ENCODE measurements at places on chromosomes 7 and 10.

DNA sequence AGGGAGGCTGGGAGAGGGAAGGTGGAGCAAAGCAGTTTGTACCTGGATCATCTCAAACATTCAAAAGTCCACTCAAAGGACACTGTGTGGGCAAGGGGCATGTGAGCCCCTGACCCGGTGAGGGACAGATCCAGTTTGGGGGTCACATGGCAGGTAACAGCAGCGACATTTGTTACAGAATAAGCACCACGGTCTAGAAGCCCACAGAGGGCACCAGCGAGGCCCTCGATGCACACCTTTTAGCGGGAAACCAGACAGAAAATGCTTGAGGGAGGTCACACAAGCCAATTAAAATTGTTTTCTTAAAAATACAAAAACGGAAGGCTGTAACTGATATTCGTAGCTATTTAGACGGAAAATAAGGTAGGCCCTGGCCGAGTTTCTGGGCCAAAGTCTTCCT, 144.4 kb downstream of the ZMYND11 start:
- no peak for DNase-seq

DNA sequence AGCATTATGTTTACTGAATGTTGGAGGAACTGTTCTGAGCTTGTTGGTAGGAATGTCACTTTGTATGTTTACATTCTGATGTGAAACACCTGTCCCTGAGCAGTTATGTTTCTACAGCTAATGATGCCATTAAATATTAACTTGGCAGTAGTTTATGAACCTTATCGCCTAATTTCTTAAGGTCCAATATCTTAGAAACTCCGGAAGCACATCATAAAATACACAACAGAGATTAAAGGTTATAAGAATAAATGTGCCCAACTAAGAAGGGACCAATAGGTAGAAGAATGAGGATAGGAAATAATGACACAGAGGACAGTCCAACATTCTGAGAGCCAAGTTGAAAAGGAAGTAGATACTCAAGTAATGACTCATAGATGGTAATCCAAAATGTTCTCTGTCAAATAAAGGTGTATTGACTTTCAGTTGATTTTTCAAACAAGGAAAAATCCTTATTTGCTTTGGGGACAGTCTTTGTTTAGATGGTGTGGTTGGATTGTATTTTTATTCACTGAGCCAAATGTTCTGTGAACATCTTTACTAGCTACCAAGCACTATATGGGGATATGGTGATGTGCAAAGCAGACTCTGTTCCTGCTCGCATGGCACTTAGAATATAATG, 31.9 kb downstream of the LCOR start:
- DNase-seq: no peak

- DNase-seq: no peak
Observed at GRCh38 chr7:37912756-37913155, 3.9 kb downstream of the SFRP4 start.

GRCh38 chr10:31873724-31874123, 54.9 kb downstream of the ARHGAP12 start:
- no peak for DNase-seq

GRCh38 chr7:68943786-68944185, 654.5 kb upstream of the AUTS2 start:
- no peak for DNase-seq

DNA sequence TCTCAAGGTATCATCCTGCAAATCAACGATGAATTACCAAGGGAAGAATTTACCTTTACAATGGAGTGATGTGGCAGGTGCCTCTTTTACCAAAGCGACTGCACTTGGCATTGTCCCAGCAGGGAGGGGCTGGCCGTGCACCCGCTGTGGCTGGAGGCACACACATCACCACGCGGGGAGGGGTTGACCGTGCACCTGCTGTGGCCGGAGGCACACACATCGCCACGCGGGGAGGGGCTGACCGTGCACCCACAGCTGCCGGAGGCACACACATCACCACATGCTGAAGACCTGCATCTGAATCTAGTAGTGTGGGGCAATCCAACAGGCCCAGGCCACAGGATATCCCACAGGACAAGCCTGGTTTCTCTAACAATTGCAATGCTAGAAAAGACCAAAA, 493.5 kb downstream of the DNAJB6 start:
- no peak for DNase-seq

GRCh38 chr7:20417260-20417659, 86.6 kb downstream of the ITGB8 start:
- no peak for DNase-seq

DNA sequence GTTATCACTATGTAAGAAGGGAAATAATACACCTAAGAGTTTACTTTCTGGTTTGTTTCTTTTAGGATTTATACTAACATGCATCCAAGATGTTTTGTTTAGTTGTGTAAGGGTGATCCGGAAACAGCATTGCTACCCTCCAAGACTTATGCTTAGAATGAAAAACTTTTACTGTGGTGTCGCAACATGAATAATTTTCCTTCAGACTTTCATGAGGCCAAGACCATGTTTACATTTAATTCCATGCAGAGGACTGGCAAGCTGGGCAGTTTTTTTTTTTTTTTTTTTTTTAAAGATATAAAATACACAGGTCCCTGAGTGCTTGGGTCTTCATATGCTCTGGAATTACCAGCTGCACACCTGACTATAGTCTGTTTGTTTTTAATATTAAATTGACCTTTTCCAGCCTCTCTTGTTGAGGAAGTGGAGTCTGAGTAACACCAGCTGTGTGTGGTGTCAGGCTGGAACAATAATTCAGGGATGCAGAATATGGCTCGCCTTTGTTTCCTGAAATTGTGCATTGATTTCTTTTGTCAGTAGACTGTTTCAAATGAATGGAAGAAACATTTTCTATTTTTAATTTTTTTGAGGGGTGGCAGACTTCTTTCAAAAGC, 81.7 kb downstream of the ST7 start:
- DNase-seq: no peak

DNA sequence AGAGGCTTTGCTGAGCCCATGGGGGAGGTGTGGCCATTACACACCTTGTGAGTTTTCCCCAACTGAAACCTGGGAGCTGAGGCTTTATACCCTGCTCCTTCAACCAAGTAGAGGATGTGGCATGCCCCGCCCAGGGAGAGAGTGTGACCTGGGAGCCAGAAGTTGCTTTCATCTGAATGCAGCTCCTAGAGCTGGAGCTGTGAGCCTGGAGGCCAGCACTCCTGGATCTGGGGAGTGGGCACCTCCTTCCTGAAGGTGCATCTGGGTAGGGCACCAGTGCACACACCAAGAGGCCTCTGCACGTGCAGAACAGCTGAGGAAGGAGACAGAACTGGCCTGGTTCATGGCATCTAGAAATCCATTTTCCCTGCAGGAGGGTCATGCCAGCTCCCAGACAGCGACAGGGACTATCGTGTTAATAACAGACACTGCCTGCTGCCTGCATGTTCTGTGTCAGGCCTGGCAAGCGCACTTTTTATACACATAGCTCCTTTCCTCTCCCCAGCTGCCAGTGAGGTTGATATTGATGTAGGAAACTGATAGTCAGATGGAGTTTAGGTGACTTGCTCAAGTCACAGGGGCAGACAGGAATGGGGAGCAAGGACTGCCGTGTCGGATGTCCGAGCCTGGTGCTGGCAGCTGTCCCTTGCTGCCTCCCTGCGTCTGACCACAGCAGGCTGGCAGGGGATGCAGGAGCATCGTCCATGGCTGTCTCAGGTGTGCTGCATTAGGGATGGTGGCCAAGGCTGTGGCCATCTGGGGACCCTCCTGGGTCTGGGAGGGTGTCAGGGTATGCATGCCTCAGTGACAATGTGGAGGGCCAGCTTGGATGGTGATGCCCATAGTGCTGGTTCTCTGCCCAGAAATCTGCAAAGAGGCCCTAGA, 189.9 kb upstream of the CXCL12 start:
- no peak for DNase-seq

DNA sequence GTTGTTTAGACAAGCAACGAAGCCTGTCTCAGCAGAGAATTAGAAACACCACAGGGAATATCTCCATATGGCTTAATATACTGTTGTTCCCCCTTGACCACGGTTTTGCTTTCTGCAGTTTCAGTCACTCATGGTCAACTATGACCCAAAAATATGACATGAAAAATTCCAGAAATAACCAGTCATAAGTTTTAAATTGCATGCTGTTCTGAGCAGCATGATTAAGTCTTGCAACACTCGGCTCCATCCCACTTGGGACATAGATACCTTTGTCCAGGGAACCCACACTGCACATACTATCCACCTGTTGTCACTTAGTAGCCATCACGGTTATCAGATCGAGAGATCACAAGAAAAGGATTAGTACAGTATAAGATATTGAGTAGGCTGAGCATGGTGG, 60.7 kb upstream of the FOXK1 start:
- DNase-seq: no peak

DNA sequence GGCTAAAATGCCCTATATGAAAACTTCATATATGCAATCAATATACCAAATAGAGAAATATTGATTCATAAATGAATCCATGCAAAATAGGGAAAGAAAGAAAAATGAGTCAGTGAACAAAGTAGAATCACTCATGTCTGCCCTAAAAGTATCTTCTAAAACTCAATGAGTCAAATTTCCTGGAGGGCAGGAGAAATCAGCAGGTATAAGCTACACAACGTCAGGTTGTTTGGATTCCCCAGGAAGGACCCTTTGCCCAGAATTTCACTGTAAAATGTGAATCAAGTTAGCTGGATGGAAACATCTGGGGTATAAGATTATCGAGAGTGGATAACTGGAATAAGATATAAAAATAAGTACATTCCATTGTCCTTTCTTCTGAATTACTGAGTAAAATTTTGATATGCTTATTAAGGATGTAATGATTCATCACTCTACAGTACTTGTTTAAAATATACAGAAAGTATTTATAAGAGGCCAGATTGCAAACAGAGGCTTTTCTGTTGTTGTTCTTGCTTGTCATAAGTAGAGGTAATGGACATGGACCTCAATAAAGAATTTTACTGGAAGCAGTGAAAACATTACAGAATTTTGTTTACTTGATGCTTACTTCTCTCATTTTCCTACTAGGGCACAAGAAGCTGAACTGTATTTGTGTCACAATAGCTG, 99.0 kb downstream of the AGMO start:
- no peak for DNase-seq

- DNase-seq: no peak
Observed at GRCh38 chr7:157693071-157693520, 356.3 kb downstream of the DNAJB6 start.

DNA sequence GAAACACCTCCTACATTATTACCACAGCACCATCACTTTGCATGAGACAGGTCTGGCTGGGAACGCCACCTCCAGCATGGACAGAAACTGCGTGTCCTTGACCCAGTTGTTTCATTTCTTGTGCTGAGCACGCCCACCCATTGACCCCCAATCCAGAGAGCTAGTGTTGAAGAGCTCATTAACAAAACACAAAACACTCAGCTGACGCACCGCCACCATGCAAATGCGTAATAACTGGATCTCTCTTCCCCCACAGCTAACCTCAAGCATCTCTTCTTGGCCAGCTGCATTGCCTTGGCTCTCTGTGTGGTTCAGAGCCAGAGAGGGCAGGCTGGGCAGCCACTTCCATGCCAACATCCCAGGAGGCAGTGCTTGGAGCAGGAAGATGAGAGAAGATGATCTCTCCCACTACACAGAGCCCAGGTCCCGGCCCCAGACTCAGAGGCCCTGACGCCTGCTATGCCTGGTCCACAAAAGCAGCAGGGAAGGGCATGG, 173.5 kb downstream of the PLXNA4 start:
- no peak for DNase-seq

DNA sequence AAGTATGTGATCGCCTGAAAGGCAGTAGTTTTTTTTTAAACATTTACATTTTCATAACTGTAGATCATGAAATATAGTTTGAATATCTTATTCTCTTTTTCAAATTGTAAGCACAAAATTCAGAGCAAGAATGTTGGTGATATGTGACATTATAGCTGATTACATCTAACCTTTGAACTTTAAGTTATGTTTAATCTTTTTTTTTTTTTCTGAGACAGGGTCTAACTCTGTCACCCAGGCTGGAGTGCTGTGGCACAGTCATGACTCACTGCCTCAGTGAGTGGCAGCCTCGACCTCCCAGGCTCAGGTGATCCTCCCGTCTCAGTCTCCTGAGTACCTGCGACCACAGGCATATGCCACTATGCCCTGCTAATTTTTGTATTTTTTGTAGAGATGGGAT, 278.7 kb upstream of the NEBL start:
- DNase-seq: no peak

DNA sequence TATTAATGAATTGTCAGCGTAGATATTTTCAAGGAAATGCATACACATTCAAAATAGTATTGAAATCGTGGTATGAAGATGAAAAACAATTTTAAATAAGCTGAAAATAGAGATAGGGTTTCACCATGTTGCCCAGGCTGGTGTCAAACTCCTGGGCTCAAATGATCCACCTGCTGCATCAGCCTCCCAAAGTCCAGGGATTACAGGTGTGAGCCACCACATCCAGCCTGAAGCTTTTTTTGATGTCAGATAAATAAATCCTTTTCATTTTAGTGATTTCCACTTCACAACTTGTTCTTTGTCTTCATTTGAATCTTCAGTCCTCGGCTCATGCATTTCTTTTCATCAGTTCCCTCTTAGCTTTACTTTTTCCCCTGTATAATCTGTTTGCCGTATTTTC, 4.6 kb downstream of the CDK13 start:
- DNase-seq: no peak

All from BE2C (cell line).